Osteoblast (primary cell): ENCODE measurements at places on chromosomes 6 and 20. TPM values are rescaled to one million over a fixed set of nuclear protein-coding genes. Genes with fewer than 3 reads are reported as not detected.

DNA sequence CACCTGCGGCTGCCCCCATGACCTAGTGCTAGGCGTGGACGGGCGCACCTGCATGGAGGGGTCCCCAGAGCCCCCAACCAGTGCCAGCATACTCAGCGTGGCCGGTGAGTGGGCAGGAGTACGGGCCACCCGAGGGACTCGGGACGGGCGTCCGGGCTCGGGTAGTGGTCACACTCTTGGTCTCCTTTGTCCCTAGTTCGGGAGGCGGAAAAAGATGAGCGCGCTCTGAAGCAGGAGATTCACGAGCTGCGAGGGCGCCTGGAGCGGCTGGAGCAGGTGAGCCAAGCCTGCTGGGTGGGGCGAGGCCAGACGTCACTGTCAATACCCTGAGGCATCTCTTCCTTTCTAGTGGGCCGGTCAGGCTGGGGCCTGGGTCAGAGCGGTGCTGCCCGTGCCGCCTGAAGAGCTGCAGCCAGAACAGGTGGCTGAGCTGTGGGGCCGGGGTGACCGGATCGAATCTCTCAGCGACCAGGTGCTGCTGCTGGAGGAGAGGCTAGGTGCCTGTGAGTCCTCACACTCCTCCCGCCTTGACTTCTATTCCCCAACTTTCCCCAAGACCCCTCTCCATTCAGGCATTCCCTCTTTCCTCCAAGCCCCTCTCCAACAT lies 2.9 kb downstream of the EGFL8 start:
- peak; percentile 58 for DNase-seq

CBLN4 gene
- under 0.01 TPM in 1 of 2 replicates, not detected in the other for total RNA-seq

- peak; percentile 97 for DNase-seq
Observed at GRCh38 chr6:35731414-35731735, 5.5 kb upstream of the ARMC12 start.

DNA sequence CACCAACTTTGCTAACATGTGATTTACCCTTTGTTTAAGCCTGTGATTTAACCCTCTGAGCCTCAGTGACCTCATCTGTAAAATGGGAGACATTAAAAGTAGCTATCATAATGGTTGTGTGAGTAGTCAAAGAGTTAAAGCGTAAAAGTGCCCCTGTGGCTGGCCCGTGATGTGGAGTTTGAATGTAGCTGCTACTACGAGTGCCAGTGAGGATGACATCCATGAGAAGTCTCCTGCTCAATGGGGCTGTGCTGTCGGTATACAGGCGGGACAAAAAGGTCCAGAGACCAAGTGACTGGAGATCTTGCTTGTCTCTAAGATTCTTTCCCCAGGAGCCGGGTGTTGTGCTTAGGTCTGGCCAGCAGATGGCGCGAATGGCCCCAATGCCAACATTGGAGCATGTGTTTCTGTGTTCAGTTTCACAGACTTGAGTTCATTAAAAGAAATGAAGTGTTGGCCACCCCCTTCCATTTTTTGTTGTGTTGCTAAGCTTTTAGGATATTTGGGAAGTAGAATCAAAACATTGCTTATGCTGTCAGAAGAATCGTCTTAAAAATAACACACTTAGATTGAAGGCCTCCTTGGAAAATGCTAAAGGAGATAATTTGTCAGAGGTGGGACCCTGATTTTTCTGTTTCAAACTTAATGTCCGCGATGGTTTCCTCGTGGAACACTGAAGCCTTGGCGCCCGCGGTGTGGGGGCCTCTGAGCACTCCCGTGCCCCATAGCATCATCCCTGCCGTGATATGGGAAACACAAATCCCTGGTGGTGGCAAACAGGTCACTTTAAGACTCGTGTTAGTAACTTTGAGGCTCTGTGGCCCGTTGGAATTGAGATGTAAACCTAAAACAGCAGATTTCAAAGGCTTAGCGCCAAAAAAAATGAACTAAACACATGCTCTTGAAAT lies 9.3 kb upstream of the RBM38 start:
- DNase-seq, result peak; percentile 97

DNA sequence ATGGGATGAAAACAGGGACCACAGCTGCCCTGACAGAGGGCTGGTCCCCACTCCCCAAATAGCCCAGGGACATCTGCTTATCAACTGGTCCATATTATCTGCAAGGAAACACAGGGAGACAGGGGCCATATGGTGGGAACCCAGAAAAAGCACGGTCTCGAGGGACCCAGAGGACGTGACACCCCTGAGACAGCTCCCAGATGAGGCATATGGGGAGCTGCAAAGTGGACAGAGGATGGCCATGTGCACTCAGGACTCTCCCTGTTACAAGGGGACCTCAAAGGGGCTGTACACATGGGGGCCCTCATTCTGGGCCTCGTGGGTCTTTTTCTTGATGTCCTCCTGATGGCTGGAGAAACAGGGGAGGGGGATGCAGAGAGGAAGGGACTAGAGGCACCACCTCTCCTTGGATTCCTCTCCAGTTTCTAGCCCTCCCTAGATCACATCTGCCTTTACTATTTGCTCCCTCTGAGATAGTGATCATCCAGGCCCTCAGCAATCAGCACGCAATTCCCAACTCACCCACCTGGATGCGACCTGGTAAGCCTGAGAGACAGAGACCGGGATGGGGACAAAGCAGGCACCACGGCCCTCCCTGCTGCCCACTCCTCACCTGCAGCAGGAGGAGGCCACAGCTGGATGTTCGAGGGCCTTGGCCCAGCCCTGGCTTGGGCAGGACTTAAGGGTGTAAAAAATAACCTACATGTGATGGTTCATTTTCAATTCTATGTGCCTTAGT lies 13.1 kb upstream of the HLA-G start:
- no peak for DNase-seq

DNA sequence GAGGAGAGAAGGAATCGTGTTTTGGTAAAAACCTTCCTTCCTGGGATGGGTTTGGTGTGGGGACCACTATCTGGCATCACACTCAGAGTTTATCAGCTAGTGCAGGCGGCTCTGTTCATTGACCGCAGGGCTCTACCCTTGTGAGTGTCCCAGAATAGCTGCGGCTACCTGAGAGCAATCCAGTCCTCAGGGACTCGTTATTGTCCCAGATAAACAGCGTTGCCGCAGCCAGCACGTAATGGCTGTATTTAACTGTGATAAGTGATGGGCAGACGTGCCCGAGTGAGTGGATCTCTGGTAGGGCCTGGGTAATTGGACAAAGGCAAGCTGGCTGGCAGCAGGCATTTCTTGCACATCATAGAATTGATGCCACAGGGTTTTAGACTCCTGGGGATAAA lies 163.3 kb downstream of the SOBP start:
- DNase-seq, result no peak

GRCh38 chr20:56002908-56003800 lies 2.2 kb downstream of the CBLN4 start:
- DNase-seq, result no peak

PDYN gene
- total RNA-seq, result not detected in 2 replicates

- no peak for DNase-seq
Observed at GRCh38 chr6:64170316-64170715, 534.7 kb downstream of the PHF3 start.

TAGAP gene
- total RNA-seq, result not detected in 2 replicates

DNA sequence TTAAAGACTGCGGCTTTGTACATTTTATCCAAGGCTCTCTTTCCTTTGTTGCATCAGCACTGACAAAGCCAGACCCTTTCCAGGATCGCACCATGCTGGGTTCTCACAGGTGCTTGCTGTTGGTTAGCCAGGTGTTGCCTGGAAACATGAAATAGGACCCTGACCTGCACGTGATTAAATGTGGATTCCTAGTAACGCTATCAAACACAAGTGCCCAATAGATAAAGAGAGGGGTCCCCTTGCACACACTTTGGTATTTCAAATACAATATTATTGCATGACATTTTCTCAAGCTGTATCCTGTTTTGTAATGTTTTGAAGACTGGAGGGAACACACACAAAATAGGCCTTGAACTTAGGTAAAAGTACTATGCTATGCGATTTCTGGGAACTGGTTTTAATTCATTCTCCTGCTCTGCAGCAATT lies 73.3 kb downstream of the AKAP12 start:
- peak; percentile 35 for DNase-seq

TRIM15 gene
- total RNA-seq, result not detected in 2 replicates

GRCh38 chr6:6218759-6219085 lies 101.7 kb downstream of the F13A1 start:
- DNase-seq, result no peak

DNA sequence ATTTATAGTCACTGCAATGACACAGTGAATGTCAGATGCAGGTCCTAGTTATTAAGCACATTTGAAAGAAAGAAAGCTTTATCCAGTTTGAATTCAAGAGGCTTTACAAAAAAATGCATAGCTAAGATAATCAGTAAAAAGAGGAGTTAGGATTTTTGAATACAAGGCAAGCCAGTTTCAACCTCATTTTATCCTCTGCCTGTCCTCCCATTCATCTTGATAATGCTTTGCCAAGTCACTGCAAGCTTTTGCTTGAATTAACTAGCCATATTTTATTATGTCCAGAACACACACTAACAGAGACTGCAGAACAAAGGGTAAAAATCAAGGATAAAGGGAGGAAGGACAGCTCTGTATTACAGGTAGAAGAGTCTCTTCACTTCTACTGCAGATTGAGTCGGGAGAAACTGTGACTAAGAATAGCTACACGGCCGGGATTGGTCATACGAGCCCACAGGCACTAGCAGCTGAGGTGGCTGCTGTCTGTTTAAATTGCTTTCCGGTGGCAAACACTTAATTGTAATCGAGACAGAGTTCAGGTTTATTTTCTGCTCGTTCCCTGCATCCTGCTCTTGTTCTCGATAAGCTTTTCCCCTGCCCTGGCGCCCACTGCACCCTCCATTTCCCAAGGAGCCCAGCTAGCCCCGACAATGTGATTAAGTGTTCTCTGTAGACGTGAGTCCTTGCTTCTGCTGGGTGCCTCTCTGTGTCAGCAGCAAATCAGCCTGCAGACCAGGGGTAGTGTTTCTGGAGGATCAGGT lies 30.5 kb upstream of the AKAP12 start:
- peak; percentile 73 for DNase-seq

KIF6 gene
- 0.88 and 1.4 TPM in 2 replicates for total RNA-seq

DNA sequence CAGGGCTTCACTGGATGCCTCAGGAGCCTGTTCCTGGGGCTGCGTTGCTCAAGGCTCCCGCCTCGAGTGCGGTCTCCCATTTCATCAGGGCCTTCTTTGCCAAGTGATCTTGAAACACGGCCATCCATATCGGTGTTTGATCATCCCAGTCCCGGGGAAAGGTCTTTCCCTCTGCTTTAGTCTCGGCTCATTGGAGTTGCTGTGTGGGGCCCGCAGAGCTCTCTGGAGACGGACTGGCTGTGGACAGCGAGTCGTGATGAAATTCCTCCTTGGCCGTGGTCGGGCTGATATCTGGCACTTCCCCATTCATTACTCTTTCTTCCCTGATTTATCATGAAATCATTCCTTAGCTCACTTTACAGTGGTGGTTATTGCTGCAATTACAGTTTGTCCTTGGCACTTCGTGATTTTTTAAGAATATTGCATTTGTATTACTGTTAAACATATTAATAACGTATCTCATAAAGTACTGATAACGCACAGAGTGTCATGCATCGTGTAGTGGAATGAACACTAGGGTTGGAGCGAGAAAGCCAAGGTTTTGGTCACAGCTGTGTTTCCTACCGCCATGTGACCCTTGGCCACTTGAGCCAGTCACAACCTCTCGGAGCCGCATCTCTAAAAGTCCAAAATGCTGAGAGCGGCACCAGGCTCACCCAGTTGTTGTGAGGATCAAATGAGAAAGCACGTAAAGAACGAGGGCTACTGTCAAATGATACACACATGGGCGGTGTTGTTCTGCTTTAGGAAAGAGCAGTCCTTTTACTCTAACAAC lies 71.8 kb downstream of the MTHFD1L start:
- DNase-seq, result no peak

GRCh38 chr20:57536120-57536708 lies 11.3 kb upstream of the CTCFL start:
- DNase-seq, result no peak

DNA sequence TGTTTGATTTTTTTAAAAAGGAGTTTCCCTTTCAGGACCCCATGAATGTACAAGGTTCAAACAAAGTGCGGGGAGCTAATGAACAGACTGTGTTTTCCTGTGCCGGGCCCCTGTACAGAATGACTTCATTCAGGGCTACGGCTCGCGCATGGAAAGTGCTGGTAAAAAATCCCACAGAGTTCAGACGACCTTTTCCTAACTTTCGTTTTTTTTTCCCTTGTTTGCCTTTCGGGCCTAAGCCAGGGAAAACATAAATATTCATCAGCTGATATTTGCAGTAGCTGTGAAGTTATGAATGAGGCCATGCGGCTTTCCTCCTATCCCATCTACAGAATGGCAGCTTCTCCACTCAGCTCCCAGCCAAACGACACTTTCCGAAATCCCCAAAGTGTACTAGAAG lies 74.0 kb downstream of the HAO1 start:
- no peak for DNase-seq

- DNase-seq, result peak; percentile 1
Observed at GRCh38 chr6:147126618-147127022, 77.6 kb upstream of the STXBP5 start.

DNA sequence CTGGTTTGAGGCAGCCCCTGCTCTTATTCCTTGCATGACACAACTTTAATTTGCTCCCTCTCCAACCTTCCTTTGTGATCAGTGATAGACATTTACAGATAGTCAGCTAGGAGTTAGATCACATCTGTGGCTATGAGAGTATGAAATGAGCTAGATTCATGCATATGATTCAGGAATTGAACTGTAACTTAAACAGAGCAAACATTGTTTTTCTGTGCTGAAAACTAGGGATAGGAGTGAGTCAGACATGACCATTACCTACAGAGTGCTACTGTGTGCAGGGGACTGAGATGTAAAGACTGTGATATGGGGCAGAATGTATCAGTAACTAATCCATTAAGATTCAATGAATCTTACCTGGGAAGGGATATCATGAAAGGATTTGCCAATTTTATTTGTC lies 279.4 kb upstream of the SPTLC3 start:
- no peak for DNase-seq

DNA sequence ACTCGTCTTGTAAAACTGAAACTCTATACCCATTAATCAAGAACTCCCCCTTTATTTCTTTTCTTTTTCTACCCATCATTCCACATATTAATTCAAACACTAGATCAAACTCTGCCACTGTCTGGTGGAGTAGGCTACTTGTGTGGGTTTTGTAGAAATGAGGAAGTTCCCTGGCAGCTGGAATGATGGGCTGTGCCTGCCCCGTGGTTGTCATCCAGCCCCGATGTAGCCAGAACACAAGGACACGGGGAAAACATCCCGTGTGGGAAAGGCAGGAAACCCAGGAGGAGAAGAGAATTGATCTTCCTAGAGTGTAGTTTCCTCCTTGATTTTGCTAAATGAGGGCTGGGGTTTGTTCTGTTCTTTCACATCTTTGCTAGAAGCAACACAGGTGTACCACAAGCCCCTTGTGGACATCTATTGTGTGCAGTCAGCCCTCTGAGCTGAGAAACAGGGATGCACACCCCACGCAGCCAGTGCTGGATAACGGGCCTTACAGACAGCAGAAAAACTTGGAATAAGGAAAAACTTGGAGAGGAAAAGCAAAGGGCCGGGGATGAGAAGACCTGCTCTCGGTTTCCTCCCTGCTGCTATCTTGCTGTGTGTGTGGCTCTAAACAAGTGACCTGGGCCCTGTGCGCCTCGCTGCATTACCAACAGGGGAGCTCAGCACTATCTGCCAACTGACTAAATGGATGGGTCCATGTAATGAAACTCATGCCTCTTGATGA lies 88.0 kb downstream of the SCML4 start:
- DNase-seq, result no peak
